ENCODE measurements at places on chromosomes 2 and 18.

DNA sequence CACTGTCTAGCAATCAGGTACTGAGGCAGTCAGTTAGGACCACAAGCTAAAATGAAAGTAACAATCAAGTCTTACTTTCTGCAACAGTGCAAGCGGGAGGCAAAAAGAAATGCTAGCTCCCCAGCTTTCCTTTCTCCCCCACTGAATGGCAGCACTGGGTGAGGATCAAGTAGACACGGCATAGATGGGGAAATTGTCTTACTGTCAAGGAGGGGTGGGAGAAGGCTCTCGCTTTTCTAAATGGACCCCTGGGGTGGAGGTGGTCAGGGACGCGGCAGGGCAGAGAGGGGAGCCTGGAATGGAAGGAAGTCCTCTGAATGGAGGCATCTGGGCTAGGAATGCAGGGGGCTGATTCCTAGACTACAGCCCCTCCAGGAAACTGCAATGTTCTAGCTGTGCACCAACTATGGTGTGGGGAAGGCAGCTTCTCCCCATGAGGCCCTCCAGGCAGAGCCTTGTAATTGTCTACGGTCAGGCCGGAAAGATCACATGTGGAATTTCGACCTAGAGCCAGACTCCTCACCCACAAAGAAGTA is 24.3 kb downstream of the METTL8 start:
- no peak for DNase-seq

GRCh38 chr2:65353927-65354326 is 78.5 kb downstream of the SPRED2 start:
- DNase-seq, result no peak

GRCh38 chr18:23992089-23992940 is 22.2 kb upstream of the TTC39C start:
- DNase-seq, result no peak

DNA sequence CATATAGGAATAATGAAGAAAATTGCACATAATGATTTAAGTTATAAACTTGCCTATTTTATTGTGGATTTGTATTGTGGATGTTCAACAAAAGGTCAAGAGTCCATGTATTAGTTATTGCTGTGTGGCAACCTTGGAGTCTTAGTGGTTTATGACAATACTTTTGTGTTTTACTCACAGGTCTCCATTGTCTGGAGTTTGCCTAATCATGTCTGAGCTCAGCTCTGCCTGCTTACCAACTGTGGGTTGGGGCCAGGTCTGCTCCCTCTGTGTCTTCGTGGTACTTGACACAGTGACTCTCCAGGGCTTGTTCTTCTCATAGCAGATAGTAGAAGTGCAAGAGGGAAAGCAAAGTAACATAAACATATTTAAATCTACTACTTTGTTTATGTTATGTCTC is 382.5 kb downstream of the CBLN2 start:
- no peak for DNase-seq

GRCh38 chr2:101779190-101779589 is 81.7 kb downstream of the MAP4K4 start:
- DNase-seq, result no peak
